Sigmoid colon (tissue), 7 donors: ENCODE measurements at places on chromosomes 11 and 22. TPM values are rescaled to one million over a fixed set of nuclear protein-coding genes. Genes with fewer than 3 reads are reported as not detected.

- no peak for DNase-seq
These were observed 4.5 kb downstream of the BANF1 start for GRCh38 chr11:66006891-66007176.

GRCh38 chr11:18329196-18329870, 7.0 kb downstream of the GTF2H1 start:
- DNase-seq = no peak

GRCh38 chr11:34680918-34681586, 60.2 kb downstream of the EHF start:
- DNase-seq = no peak

DNA sequence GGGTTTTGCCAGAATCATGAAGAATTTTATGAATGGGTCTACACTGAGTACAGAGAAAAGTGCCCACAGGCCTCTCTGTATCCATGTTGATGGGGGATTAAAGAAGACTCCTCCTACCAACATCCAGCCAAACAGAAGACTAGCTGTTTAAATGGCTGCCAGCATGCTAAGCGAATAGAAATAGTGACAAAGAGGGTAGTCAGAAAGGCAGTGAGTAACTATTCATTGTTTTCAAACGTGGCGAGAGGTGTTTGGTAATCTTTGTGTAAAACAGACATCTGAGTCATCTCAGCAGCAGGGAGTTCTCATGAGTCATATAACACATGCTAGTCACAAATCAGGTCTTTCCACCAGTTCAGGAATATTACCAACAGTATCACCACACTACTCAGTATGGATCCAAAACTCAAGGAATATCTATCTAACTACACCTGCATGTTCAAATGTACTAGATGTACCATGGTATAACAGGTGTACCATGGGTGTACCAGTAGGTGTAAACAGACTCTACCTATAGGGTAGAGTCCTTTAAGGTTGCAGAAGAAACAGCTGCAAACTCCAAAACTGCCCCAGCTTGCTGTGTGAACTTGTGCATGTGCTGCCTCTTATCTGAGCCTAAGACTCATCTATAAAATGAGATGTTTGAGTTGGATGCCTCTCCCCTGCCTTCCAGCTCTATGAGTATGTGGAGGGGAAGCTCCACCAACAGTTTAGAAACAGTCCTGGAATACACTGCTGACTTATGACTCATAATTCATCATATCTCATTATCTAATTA, 82.0 kb downstream of the SLC1A2 start:
- no peak for DNase-seq

DNA sequence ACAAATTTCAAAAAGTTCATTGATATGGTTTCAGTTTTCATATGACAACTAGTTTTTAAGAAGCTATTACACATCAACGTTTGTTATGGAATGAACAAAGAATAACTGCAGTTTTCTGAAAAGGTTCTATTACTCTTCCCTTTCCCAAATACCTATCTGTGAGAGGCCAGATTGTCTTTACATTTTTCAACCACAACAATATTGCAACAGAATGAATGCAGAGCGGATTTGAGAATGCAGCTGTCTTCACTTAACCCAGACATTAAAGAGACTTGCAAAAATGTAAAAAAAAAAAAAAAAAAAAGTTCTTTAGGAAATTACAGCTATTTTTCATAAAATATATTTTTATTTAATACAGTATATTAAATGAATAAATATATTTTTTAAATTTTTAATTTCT, 250.8 kb downstream of the DDX10 start:
- no peak for DNase-seq

DNA sequence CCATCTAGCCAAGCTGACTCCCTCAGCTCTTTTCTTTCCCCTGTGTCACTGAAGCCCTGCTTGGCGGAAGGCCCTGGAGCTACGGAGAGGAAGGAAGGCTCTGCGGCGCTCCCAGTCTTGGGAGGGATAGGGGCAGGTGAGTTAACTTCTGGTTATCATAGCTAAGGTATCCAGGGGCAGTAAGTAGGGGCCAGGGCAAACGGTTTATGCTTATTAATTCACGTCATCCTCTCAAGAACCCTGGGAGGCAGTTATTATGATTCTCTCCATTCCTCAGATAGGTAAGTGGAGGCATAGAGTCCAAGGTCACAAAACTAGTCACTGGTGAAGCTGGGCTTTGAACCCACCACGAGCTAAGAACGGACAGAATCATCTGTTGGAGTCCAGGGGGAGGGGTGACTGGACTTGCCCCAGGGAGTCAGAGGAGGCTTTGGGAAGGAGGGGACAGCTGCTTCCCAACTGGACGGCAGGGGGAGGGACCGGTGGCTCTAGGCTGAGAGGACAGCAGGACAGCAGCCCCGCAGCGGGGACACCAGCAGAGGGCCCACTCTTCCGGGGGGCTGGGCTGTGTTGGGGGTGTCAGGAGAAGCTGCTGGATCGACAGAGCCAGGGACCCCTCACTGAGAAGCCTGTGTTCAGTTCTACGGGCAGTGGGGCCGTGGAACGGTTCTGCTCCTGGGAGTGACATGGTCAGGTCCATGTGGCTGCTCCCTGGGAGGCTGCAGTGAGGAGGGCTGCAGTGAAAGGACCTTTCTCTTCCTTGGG, 3.5 kb downstream of the BAIAP2L2 start:
- DNase-seq = no peak

DNA sequence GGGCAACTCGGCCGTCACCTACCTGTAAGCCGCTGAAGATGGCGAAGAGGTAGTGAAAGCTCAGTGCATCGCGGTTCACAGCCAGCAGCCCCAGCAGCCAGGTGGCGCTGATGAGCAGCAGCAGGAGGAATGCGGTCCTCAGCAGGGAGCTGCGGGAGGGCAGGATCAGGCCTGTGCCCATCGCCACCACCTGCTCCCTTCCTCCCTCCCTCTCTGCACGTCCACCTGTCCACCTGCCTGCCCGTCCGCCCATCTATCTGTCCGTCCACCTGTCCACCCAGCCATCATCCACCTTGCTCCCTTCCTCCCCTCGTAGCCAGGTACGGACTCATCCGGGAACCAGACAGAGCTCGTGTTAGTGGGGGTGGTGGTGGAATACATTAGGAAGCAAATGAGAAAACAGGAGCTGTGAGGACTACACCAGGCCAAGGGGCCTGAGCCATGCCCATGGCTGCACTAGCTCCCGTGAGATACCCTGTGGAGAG, 32.2 kb downstream of the TRMU start:
- no peak for DNase-seq

DNA sequence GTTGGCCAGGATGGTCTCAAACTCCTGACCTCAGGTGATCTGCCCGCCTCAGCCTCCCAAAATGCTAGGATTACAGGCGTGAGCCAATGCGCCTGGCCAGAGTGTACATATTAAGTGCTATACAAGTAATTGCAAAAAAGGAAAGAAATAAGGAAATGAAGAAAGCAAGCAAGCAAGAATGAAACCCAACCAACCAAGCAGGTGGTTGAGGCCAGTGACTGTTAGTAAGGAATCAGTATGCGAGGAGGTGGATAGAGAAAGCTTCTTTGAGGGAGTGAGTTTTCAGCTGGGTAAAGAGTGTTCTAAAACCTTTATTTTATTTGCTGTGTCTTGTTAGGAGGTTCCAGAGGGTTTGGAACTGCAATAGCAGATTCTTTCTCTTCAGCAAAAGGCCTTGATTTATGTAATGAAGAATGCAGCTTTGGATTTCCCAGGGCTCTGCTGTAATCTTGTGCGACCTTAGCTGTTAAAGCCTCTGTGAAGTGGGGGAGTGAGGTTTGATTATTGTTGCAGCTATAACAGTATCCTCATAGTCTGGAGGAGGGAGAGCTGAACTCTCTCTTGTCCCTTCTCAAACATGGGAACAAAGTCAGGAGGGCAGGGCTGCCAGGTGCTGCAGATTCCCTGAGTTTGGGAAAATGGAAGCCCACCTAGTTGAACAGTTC, 5.7 kb downstream of the AMPD3 start:
- no peak for DNase-seq

DNA sequence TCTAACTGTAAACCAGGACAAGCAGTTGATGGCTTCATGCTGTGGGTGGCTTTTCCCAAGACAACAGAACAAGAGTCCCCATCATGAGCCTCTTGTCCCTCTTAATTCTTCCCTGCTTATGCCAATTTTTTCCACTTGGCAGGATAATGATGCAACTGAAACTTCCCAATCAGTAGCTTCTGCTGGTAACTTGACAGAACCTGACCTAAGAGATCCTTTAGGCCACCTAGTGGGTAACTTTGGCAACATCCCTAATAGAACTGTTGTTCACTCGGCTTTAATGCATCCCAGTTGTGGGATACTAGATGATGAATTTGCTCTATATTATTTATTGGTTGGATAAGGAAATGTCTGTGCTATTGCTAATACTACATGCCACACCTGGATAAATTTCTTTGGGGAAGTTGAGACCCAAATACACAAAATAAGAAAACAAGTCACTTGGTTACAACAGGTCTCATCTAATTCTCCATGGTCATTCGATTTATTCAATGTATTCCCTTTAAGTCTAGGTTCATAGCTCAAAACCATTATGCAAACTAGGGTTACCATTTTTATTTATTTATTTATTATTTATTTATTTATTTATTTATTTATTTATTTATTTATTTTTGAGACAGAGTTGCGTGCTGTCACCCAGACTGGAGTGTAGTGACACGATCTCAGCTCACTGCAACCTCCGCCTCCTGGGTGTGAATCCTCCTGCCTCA, 41.4 kb upstream of the NFAM1 start:
- DNase-seq = no peak

Gene HRAS
- total RNA-seq = 32.7 TPM

Gene SOX6
- 1.7 TPM for total RNA-seq
